ENCODE measurements at places on chromosomes 1 and 21.

- no peak for DNase-seq
These were observed 43.3 kb downstream of the EPRS1 start for GRCh38 chr1:220003015-220003414.

DNA sequence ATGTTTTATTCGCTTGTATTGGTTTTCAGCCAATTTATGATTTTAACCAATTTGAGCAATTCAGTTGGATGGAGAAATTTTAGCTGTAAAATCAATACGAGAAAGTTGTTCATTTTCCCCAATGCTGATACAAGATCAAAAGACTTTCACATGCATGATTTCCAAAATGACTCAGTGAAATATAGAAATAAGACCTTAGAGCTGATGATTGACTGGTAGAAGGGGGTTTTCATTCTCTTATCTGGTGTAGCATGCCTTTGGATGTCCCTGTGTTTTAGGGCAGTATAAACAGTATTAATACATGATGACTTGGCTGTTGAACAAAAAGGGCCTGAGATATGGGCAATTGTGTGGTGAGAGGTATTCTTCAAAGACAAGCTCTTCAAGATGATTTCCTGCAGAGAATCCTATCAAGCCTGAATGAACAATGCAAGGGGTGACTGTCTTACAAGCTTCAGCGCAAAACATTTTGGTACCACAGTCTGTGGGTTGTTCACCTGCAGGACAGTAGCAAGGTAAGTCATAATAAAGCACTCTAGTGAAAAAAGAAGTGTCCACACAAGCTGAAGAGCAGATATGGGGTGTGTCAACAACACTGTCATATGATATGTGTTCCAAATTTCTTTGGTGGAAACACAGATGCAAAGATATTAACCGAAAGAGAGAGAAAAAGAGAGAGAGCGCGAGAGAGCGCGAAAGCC lies 156.2 kb downstream of the TNFSF18 start:
- DNase-seq = no peak

- no peak for DNase-seq
These were observed 7.1 kb upstream of the C1orf115 start for GRCh38 chr1:220682901-220683576.

DNA sequence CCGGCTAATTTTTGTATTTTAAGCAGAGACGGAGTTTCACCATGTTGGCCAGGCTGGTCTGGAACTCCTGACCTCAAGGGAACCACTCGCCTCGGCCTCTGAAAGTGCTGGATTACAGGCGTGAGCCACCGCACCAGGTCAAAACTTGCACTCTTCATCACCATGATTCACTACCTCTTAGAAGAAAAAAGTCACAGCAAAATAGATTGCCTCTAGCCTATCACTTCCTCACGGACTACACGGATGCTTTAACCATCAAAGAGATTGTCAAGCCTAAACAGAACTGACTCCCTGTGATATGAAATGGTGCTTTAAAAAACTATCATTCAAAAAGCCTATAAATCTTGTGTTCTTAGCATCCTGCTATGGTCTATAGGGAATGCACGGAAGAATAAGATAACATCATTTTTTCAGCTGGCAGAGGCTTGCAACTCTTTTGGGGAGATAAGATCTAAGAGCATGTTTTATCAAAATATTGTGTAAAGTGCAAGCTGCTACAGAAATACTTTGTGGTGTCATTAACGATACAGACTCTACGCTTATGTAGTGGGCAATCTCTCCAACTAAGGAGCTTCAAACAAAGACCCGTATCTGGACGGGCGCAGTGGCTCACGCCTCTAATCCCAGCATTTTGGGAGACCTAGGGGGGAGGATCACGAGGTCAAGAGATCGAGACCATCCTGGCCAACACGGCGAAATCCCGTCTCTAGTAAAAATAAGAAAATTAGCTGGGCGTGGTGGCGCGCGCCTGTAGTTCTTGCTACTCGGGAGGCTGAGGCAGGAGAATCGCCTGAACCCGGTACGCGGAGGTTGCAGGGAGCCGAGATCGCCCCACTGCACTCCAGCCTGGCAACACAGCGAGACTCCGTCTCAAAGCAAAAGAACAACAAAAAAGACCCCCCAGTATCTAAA lies 966 bp downstream of the TFB2M start:
- no peak for DNase-seq

GRCh38 chr21:34946916-34947534 lies 102.1 kb downstream of the RUNX1 start:
- DNase-seq = no peak

GRCh38 chr1:94679332-94680038 lies 137.9 kb upstream of the F3 start:
- no peak for DNase-seq

- DNase-seq = no peak
These were observed 59.8 kb downstream of the CAPN2 start for GRCh38 chr1:223771814-223772770.

- DNase-seq = no peak
These were observed 3.2 kb downstream of the LRRC42 start for GRCh38 chr1:53949023-53949990.

DNA sequence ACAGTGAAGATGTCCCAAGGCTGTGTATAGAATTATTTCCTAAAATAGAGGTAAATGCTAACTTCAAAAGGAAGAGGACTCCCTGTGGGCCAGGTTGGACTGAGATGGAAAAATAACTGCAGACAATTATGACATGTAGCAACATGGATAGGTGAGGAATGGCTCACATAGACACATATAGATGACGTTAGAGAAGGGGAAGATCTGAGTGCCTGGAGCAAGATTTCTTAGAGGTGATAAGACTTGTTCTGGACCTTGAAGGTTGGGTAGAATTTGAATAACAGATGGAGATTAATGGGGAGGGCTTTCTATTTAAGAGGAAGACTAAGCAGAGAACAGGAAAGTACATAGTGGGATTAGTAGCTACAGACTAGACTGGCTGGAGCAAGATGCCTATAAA lies 76.9 kb downstream of the C1orf21 start:
- DNase-seq = no peak

GRCh38 chr1:209103092-209103491 lies 480.4 kb upstream of the CAMK1G start:
- no peak for DNase-seq

DNA sequence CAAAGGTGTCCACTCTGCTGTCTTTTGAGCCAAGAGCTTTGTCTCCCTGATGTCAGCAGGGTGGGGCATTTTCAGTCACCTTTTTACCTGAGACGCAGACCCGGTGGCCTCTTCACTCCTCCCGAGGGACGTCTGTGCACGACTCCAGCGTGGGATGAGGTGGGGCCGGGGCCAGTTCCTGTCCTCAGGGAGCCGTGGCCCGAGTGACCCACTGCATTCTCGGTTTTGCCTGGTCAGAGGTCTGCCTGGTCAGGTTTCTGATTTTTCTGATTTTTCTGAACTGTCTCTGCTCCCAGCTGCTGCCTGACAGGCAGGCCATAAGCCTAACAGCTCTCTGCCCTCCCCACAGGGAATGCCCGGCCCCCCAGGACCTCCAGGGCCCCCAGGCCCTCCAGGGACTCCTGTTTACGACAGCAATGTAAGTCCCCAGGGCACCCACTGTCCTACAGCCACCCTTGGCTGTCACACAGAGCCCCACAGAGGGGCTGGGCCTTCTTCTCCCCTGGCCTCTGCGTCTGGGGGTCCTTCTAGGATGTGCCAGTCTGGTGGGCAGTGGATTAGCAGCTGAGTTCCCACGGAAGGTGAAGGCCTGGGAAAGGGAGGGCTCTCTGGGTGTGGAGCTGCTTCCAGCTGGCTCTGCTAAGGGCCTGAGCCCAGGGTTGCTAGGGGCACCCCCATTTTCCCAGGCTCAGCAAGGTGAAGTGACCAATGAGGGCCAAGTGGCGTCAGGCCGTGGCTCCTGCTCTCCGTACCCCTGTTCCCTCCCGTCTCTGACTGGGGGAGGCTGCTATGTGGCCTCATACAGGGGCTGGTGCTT lies 45.9 kb downstream of the SLC19A1 start:
- no peak for DNase-seq

DNA sequence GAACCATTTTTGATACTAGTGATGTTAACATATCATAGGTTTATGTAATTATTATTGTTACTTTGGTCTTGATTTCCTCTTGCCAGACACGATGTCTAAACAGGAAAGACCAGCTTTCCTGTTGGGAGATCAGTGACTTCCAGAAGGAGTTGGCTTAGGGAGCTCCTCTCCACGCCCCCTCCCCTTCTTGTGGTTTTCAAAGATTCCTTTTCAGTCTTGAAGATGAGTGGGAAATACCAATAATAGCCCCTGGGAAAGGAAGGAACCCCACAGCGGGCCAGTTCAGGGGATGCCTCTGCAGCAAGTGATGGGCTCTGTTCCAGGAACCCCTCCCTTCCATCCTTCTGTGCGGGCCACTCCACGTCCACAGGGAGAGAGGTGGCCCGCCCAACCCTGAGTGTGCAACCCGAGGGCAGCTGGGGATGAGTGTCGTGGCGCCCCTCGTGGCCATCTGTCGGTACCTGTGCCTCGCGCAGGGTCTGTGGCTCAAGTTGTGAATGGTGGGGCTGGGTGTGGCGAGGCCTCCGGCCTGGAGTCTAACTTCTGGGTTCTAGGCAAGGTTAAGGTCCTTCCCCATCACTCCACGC lies 65.7 kb downstream of the TLR5 start:
- DNase-seq = no peak

GRCh38 chr1:181483285-181484195 lies at the start of gene CACNA1E:
CACNA1E (plus strand) TSS chr1:181483517; CDS start chr1:181483745, 228 bp downstream.
- DNase-seq = no peak

DNA sequence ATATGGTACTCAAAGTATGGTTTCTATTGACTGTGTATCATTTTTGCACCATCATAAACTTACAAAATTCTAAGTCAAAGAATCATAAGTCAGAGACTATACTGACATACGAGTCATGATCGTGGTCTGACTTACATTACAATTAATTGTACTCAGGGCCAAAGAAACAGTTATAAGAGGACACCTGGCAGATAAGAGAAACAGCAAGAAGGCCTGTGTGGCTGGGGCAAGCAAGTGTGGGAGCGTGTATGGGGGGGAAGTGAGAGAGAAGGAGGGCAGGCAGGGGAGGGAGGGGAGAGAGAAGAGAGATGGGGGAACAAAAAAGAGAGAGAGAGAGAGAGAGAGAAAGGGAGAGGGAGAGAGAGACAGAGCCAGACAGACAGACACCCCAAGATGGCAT lies 70.9 kb downstream of the RERE start:
- DNase-seq = no peak

- DNase-seq = no peak
These were observed 7.6 kb downstream of the MEX3A start for GRCh38 chr1:156074661-156075060.

GRCh38 chr1:51073456-51073855 lies 28.6 kb upstream of the C1orf185 start:
- no peak for DNase-seq

- DNase-seq = no peak
These were observed 4.5 kb downstream of the MRPS6 start for GRCh38 chr21:34077888-34078287.

DNA sequence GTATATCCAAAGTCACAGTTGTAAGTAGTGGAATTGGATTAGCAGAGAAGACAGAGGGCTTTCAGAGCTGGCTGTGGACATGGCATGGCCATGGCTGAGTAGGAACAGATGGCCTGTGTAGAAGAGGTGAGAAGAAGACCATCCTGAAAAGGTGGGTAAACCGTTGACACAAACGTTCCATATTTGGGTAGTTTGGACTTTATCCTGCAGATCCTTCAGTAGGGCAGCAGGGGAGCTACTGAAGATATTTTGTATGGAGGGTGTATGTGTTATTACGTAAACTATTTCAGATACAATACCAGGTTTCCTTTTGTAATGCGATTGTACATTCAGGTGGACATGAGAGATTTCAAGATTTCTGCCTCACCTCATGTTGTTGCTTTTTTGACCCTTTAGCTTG lies 1.6 kb downstream of the UTP11 start:
- no peak for DNase-seq

DNA sequence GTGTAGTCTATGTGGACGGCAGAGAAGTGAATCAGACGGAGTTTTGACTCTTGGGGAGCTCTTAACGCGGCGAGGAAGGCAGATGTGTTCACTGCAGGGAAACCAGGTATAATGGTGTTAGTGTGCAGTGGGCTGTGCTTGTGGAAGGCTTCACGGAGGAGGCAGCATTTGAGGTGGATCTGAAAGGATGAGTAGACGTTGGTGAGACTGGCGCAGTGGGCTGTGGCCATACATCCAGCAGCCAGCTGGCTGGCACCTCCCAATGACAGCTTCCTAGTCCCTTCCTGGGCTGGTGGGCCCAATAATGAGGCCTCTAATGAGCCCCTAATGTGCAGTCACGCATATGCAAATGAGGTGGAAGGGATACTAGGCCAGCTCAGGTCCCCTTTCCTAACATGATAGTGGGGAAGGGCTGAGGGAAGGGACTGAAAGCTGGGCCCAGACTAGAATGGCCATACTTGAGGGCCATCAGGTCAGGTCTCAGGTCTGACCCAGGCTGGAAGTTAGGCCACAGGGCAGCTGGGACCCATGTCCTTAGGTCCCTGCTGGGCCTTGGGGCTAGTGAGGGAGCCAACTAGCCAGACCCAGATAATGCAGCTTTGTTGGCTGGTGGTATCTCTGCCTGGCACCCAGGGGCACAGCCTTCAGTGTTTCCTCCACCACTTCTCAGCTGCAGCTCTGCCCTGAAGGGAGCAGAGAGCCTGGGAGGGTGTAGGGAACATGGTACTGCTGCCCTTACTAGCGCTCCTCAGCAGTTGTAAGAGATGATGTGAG lies 3.8 kb downstream of the MAP7D1 start:
- DNase-seq = no peak

- DNase-seq = no peak
These were observed 54.5 kb downstream of the RRAGC start for GRCh38 chr1:38805036-38805435.

- no peak for DNase-seq
These were observed 184.8 kb downstream of the BRINP2 start for GRCh38 chr1:177355575-177355974.

- DNase-seq = no peak
These were observed 7.7 kb downstream of the IFI6 start for GRCh38 chr1:27664291-27664690.

GRCh38 chr1:109975718-109976117 lies 8.8 kb upstream of the AHCYL1 start:
- no peak for DNase-seq

- DNase-seq = no peak
These were observed 569.0 kb downstream of the PTPRU start for GRCh38 chr1:29805122-29805895.

GRCh38 chr1:213266983-213267772 lies 216.1 kb downstream of the RPS6KC1 start:
- no peak for DNase-seq
